Foreskin keratinocyte (primary cell): ENCODE measurements at places on chromosomes 2 and 18.

DNA sequence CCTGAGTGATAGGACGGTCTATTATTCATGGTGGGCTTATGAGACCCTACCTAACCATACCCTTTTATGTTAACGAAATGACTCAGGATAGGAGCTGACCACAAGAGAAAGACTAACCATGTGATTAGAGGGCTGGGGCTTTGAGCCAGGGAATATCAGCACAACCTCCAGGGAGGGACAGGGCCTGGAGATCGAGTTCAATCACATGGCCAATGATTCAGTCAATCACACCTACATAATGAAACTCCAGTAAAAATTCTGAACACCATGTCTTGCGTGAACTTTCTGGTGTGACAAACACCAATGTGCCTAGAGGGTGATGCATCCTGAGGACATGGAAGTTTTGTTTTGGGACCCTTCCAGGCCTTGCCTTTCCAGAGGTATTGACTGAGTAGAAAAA lies 2.2 kb upstream of the TEX51 start:
- DNase-seq = no peak

- DNase-seq = no peak
Measured at GRCh38 chr2:152613235-152613634, 104.0 kb downstream of the PRPF40A start.

DNA sequence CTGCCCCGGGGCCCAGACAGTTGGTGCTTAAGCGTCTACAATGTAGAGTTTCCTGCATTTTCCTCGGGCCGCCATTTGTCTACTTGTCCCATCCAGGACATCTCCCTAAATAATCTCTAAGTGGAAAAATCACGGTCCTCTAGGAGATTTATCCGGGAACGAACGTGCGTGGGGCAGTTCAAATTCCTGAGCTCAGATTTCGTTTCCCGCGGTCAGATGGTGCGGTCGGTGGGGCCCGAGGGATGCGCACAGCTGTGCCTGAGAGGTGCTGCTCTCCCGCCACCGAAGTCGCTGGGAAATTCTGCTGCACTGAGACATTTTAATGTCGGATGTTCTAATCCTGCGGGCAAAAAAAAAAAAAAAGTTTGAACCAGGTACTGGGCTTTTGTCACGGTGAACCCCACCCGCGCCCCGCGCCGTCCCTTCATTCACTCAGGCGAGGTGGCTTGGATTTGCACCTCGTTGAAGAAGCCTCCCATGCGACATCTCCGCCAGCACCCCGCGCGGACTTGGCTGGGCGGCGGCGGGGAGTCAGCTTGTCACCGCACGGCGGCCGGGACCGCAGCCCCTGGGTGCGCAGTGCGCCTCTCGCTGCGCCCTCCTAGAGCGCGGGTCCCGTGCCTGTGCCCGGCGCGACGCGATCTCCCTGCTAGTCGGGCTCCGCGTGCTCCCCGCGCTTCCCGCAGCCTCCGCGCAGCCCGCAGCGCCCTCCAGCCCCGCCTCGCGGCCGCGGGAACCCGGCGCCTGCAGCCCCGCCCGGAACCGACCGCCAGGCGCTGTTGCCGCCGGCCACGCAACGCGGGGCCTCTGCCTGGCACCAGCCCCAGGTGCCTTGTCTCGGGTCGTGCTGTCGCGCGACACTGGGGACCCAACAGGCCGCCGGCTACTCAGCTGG lies 191.9 kb upstream of the TCF4 start:
- peak; percentile 35 for DNase-seq

DNA sequence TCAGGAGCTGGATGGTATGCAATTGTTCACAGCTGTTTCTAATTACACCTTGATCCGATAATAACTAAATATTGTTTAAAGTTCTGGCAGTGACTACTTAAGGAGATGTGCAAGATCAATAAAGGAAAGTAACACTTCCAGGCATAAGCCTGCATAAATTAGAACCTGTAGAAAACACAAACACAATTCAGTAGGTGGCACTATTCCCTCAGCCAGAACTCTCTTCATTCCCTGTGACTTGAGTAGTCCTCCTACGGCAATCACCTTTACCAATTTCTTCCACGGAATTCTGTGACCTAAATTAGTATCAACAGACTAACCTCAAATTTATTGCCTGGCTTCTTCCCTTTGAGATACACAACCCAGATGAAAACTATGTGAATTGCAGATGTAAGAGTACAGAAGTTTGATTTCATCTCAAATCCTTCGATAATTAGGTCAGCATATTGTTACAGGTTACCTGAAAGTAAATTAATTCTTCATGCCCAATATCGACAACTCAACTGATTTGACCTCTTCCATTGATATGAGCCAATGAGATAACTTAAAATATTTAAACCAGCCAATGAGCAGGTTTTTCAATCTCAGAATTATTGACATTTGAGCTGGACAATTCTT lies 137.8 kb downstream of the PID1 start:
- DNase-seq = peak; percentile 53

DNA sequence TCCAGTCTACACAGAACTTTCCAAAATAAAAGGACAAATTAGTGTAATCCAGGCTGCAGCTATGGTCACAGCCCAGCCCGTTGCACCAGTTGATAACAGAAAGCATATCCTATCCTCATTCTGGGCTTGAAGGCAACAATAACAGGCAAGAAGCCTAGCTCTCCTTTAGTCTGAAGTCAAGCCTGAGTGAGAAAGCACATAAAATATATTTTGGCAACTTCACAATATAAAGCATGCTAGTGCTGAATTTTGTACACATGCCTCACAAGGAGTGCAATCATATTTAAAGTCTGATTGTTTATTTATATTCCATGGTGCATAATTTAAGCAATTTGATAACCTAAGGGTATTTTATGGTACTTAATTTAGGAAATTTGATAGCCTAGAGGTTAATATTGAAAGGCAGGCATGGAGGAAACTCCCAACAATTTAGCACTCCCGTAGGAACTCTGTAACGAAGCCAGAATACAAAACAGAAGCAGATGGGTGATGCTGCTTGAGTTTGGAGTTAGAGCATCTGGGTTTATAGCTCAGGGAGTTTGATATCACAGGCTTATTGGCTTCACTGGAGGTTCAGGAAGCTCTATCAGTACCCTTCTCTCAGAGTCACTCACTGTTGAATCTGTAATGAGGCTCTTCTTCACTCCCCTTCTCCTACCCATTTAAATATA lies 1199.1 kb upstream of the GYPC start:
- no peak for DNase-seq

DNA sequence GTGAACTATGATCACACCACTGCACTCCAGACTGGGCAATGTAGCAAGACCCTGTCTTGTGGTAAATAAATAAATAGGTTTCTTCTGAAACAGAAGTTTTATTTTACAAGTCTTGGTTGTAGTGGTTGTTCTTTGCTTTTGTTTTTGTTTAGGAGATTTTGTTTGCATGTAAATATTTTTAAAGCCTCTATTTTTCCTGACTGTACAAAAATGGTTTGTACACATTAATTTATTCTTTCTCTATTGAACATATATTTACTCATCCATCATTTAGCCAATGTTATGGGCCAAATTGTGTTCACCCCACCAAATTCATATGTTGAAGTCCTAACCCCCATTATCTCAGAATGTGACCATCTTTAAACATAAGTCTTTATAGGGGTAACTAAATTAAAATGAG lies 580.1 kb downstream of the EPHA4 start:
- DNase-seq = no peak

DNA sequence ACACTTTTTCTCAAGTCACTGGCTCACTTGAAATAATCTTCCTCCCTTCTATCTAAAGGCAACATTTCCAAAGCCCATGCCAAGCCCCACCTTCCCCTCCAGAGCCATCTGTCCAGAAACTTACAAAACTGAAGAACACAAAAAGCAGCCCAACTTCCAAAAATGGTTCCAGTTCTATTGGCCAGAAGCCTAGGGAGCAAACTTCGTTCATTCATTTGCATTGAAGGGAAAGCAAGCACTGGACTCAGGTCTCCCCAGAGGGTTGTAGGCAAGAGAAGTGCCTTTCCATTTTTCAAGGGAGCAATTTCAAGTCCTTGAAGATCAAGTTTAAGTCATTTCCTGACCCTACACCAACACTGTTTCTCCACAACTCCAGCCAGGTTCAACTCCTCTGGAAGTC lies 585.0 kb downstream of the BCL11A start:
- DNase-seq = no peak

GRCh38 chr18:29174891-29175290 lies 998.0 kb upstream of the CDH2 start:
- DNase-seq = no peak

- DNase-seq = peak; percentile 69
Measured at GRCh38 chr2:173027181-173028128, 48.2 kb upstream of the MAP3K20 start.

DNA sequence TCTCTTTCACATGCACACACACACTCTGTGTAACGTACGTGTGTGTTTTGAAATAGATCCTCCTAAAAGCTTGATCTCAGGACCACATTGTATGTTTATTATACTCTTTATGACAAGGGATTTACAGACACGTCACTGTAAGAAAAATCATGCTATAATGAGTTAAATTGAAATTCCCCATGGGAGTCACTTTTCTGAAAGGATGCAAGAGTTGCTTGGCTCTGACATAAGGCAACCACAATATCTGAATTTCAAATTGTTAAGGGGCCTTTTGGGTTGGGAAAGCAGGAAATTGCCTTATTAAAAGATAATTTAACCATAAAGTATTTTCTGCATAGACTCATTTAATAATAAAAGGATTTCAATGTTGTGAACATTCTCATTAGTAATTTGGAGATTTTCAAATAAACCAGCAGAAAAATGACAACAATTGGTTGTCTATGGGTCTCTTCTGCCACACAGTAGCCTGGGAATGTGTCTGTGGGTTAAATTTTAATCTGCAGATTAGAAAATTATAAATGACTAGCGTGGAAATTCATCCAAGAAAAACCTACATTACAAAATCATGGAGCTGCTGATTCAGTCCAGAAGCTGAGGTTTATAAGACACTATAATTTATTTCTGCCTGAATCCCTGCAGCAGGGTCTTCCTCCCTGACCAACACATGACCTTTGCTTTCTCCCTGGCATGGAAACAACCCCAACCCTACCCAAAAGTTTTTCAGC lies 75.9 kb upstream of the PID1 start:
- DNase-seq = no peak

- peak; percentile 71 for DNase-seq
Measured at GRCh38 chr18:22214731-22215528, 45.5 kb downstream of the GATA6 start.

- DNase-seq = no peak
Measured at GRCh38 chr2:96153291-96153713, 8.1 kb upstream of the DUSP2 start.

GRCh38 chr2:13576406-13577036 lies 859.8 kb downstream of the TRIB2 start:
- DNase-seq = no peak

GRCh38 chr2:7987992-7988391 lies 693.9 kb upstream of the ID2 start:
- no peak for DNase-seq

- DNase-seq = peak; percentile 60
Measured at GRCh38 chr18:12474876-12475275, 67.1 kb downstream of the PRELID3A start.

- DNase-seq = no peak
Measured at GRCh38 chr18:51537487-51537886, 340.0 kb upstream of the MEX3C start.

DNA sequence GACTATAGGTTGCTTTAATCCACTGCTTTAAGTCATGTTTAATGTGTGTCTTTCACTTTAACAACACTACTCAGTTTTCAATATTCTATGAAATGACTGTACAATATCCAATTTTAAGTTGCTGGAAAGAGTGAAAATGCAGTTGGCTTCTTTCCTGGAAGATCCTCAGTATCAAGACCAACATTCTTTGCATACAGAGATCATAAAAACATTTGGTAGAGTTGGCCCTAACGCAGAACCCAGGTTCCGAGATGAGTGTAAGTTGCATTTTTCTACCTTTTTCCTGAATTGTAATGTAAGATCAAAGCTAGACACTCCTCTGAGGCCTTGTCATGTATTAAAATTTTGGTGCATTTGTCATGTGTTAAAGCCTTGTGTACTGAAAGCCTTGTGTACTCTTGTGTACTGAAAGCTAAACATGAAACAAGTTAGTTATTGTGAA lies 42.9 kb upstream of the TNFRSF11A start:
- no peak for DNase-seq

DNA sequence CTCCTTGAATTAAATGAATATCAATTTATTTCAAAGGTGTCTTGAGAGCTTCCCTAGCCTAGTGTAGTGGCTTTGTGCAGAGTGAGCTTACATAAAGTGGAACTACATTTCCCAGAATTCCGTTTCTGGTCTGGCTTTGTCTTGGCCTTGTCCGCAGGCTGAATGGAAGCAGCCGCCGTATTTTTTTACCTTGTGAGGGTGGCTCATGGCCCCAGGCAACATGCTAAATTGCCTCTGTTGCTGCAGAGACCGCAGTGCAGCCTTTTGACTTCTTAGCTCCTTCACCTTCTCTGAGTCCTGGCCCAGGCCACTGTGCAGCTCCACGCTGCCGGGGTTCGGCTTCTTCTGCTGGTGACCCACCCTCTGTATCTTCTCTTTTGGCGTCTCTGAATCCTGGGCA lies 114.8 kb upstream of the SLC38A11 start:
- DNase-seq = no peak

- no peak for DNase-seq
Measured at GRCh38 chr18:23244401-23244800, 109.1 kb downstream of the CABLES1 start.

DNA sequence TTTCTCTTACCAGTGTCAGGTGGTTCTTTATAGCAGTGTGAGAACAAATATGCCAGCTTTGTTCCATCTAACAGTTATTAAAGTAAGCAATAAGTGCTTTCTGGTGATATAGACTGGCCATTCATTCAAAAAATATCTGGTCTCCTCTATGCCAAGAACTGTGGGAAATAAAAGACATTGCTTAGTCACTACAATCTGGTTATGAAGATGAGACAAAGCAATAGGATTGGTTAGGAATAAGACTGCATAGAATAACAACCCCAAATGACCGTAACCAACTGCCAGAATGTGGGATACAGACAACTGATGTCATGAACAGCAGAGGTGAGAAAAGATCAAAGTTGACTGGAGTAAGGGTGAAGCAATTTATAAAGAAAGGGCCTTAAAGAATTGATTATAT lies 83.8 kb downstream of the MBD2 start:
- DNase-seq = no peak

GRCh38 chr18:35158728-35159450 lies 81.9 kb upstream of the ZNF397 start:
- no peak for DNase-seq

GRCh38 chr2:57685032-57685431 lies 361.6 kb upstream of the VRK2 start:
- DNase-seq = no peak

GRCh38 chr2:132437852-132438669 lies 21.5 kb downstream of the GPR39 start:
- DNase-seq = no peak

DNA sequence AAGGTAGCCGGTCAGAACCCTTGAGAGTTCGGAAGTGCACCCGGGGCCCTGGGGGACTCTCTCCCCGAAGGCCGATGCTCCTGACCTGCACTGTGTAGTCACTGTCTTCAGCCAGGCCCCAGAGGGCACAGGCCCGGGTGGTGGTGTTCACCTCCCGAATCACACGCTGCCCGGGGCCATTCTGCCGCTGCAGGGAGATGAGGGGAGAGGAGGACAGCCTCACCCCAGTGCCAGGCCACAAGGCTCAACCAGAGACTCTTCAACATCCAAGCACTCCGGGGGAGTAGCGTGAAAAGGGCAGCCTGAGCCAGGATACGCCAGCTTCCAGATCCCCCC lies 1.1 kb downstream of the FNDC4 start:
- no peak for DNase-seq
